Activated T-cell treated with anti-CD3 and anti-CD28 coated beads, Interleukin-2, amount 50 U/mL, for 72 hours (primary cell): ENCODE measurements at places on chromosomes 5 and 9. TPM values are rescaled to one million over a fixed set of nuclear protein-coding genes. Genes with fewer than 3 reads are reported as not detected.

DNA sequence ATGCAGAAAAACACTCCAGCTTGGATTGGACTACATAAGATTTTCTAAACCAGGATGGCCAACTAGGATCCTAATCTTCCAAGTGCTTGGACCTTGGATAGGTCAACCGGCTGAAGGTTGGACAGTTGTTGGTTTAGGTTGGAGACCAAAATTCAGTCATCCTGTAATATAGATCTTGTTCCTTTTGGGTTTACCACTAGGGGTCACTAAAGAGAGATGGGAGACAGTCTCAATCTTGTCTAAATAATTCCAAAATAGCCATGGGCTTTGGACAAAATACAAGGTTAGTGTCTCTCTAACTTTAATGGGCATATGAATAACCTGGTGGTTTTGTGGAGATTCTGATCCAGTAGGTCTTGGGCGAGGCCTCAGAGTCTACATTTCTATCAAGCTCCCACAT is 148.7 kb upstream of the ERCC6L2 start:
- peaks cover 25% of the 10 kb centered on the region for H3K27me3 ChIP-seq
- H3K36me3 ChIP-seq = peaks cover 5% of the 10 kb centered on the region
- H3K4me1 ChIP-seq = peaks cover 28% of the 10 kb centered on the region
- H3K27ac ChIP-seq = no peak overlapping the region

DNA sequence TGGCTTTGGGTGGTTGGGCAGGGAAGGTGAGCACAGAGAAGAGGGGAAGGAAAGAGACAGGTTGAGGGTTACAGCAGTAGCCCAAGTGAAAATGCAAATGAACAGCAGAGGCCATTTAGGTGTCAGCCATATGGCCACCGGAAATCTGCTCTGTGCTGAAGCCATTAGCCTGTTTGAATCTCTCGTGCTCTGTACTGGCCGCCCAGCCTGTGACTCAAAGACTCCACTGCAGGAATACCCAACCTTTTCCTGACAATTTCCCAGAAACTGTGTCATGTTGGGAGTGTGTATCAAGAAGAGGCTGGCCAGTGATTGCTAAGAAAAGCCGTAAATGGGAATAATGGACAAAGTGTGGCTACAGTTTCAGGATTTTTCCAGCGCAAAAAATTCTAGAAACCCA is 35.9 kb upstream of the RAI14 start:
- H3K36me3 ChIP-seq = no peaks in the 10 kb centered on the region
- H3K4me1 ChIP-seq = peaks cover 11% of the 10 kb centered on the region
- H3K27me3 ChIP-seq = peaks cover 15% of the 10 kb centered on the region

- no peaks in the 10 kb centered on the region for H3K36me3 ChIP-seq
- no peaks in the 10 kb centered on the region for H3K27me3 ChIP-seq
- DNase-seq = no peak
Measured at GRCh38 chr5:126562823-126563222, 32.2 kb downstream of the ALDH7A1 start.

DNA sequence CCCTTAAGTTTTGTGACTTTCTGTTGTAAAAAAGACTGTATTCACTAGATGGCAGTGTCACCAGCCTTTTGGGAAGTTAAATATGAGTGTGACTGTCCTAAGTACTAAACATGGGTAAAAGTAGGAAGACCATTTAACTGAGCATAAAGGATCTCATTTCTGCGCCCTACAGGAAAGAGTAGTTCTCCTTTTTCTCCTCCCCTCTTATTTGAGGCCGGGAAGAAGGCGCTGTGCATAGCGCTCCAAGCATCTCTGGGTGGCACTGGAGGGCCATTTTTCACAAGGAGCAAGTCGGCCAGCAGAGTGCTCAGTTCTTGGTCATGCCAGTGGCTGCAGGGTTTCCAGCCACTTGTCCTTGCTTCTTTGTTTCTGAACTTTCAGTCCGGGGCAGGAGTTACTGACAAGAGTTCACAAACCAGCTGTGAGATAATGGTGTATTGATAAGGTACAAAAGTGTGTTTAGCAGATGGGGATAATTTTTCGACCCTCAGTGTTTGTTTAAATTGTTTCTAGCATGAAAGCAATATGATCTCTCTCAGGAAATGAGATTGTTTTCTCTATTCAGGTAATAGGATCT is 227.6 kb upstream of the DMRT1 start:
- no peak overlapping the region for H3K4me3 ChIP-seq
- no peaks in the 10 kb centered on the region for H3K36me3 ChIP-seq
- peaks cover 6% of the 10 kb centered on the region for H3K4me1 ChIP-seq
- no peak overlapping the region for H3K27ac ChIP-seq
- no peaks in the 10 kb centered on the region for H3K27me3 ChIP-seq

DNA sequence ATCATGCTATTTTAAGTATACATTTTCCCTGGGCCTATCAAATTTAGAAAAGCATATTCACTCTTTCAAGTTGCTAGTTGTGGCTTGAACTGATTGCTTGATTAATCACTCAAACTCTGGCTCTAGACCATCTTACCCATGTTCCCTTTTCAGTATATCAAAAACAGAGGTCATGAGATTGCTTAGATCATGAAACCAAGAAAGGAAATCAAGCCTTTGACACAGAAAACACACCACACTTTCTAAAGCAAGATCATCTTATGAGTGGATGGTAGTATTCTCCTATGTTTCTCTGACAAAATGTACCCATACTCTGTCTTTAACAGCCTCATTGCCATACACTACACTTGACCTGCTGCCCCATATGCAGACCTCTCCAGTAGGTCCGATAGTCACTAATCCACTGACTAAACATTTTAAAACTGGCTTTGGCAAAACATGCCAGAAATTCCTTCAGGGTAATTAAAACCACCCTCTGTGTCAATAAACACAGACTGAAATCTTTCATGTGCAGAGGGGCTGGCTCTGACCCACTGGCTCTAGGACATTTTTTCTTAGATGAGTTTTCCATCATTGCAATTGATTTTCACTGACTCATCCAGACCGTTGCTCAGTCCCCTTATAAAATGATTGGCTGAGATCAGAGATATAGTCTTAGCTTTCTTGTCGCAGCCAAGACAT is 18.2 kb downstream of the PPP2R2B start:
- no peaks in the 10 kb centered on the region for H3K27me3 ChIP-seq
- no peak overlapping the region for H3K4me3 ChIP-seq
- DNase-seq = no peak
- H3K36me3 ChIP-seq = no peaks in the 10 kb centered on the region

DNA sequence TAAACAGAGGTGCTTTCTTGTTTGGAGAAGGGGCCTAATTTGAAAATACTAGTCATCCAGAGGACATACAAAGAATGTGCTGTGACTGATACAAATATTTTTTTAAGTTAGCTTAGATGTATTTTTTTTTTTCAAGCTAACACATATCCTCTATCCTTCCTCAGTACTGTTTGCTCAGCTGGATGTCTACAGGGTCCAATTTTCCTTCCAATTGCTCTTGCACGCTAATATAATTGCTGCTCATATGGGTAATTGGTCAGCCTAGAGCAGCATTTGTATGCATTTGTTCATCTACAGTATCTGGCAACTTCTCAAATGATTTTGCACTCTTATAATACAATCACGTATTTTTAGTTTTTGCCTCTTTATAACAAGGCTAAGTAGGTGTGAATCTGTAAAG is 84.7 kb downstream of the ZDHHC21 start:
- H3K4me1 ChIP-seq = no peaks in the 10 kb centered on the region
- no peaks in the 10 kb centered on the region for H3K36me3 ChIP-seq
- no peak for DNase-seq
- H3K27ac ChIP-seq = no peak overlapping the region

DNA sequence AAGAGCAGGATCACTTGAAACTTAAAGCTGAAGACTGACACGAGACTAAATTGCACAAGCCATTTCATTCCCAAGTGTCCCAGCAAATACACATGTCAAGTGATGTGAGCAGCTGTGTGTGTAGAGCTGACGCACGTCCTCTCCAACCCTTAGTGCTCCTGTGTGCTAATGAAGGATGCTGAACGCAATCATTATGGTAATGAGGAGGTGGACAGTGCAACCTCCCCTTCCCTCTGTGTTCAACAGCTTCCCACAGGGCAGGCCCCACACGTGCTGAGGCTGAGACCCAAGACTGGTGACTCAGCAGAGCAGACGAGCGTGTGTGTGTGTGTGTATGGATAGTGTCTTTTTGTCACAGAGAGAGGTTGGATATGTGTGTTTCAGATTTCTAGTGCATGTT is 702.1 kb downstream of the SEMA5A start:
- H3K27ac ChIP-seq = no peak overlapping the region
- DNase-seq = no peak
- peaks cover 2% of the 10 kb centered on the region for H3K36me3 ChIP-seq
- no peaks in the 10 kb centered on the region for H3K4me1 ChIP-seq
- H3K27me3 ChIP-seq = no peaks in the 10 kb centered on the region

GRCh38 chr9:93011114-93011513 is 47.4 kb upstream of the SUSD3 start:
- H3K4me1 ChIP-seq = peaks cover 11% of the 10 kb centered on the region
- DNase-seq = no peak
- peaks cover 38% of the 10 kb centered on the region for H3K36me3 ChIP-seq
- H3K27me3 ChIP-seq = no peaks in the 10 kb centered on the region

GRCh38 chr5:5979377-5979760 is 399.0 kb downstream of the MED10 start:
- H3K27ac ChIP-seq = no peak overlapping the region
- no peak for DNase-seq
- H3K4me3 ChIP-seq = no peak overlapping the region
- no peaks in the 10 kb centered on the region for H3K27me3 ChIP-seq
- no peaks in the 10 kb centered on the region for H3K36me3 ChIP-seq

GRCh38 chr9:127899128-127899943 is at the start of gene ST6GALNAC6:
ST6GALNAC6 (minus strand) TSS chr9:127899603; CDS start chr9:127897981, 1,622 bp downstream.
- peak; percentile 88 for DNase-seq
- H3K4me3 ChIP-seq = peak within 1 kb of the TSS; percentile 92
- H3K36me3 ChIP-seq = peaks cover 20% of the 10 kb centered on the region
- H3K27me3 ChIP-seq = no peaks in the 10 kb centered on the region

- DNase-seq = no peak
- H3K4me1 ChIP-seq = no peaks in the 10 kb centered on the region
- H3K27me3 ChIP-seq = no peaks in the 10 kb centered on the region
- no peaks in the 10 kb centered on the region for H3K36me3 ChIP-seq
- no peak overlapping the region for H3K27ac ChIP-seq
- H3K4me3 ChIP-seq = no peak overlapping the region
Measured at GRCh38 chr5:150521522-150521817, 13.5 kb downstream of the NDST1 start.

DNA sequence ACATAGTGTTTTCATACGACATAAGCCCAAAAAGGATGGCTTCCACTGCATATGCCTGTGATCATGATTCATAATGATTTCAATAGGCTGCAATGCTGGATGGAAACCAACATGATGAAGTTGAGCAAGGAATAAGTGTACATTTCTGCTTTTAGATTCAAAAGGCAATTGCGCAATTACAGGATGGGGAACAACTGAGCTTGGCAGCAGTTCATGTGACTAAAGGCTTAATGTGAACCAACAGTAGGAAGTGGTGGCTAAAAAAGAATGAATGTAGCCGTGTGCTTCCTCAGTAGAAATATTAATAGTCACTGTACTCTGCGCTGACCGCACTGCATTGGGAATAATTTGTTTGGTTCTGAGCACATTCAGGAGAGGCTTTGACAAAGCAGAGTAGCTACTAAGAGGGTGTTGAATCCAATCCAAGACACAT is 51.2 kb downstream of the SLC1A3 start:
- no peaks in the 10 kb centered on the region for H3K36me3 ChIP-seq
- H3K27ac ChIP-seq = no peak overlapping the region
- H3K4me1 ChIP-seq = no peaks in the 10 kb centered on the region
- no peak for DNase-seq
- H3K27me3 ChIP-seq = peaks cover 8% of the 10 kb centered on the region
- H3K4me3 ChIP-seq = no peak overlapping the region

DNA sequence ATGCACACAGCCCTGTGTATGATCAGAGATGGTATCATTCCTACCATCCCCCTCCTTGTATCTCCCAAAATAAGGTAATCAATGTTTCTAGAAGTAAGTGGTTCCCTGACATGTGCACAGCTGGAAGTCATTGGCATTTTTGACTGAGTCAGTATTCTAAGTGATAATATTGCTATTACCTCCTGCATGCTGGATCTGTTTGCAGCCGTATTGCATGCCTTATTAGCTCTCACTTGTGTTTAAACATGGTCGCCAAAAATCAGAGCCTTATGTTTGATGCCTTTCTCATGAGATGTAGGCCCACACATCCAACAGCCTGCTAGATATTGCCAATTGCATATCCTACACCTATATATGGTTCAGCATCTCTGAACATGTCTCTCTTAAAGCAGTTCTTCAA is 254.3 kb downstream of the CDH12 start:
- no peak overlapping the region for H3K4me3 ChIP-seq
- no peaks in the 10 kb centered on the region for H3K27me3 ChIP-seq
- H3K36me3 ChIP-seq = no peaks in the 10 kb centered on the region
- H3K27ac ChIP-seq = no peak overlapping the region
- no peak for DNase-seq

DNA sequence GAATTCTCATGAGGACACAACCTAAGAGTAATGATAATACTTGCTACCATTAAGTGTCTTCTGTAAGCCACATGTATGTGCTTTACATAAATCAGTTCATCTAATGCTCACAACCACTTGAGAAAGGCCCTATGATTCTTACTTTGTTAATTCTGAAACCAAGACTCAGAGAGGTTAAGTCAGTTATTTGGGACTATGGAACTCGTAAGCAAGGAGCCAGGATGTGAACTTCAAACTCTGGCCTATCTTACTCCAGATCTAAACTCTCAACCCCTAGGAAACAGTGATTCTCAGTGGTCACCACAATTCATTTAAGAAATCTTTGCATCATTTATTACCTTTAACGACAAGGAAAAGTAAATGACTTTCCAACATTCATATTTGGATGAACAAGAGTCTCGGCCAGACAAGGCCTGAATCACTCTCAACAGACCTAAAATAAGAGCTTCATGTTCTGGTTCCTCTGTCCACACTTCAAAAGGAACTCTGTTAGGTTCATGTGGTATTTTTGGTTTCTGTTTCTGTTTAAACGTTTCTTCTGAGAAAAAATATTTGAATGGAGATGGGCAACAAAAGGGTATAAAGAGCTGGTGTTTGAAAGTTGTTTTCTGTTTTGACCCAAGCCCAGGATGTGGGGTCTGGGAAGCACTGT is 104.8 kb downstream of the LPAR1 start:
- H3K27ac ChIP-seq = no peak overlapping the region
- no peaks in the 10 kb centered on the region for H3K27me3 ChIP-seq
- no peaks in the 10 kb centered on the region for H3K4me1 ChIP-seq
- H3K4me3 ChIP-seq = no peak overlapping the region
- H3K36me3 ChIP-seq = no peaks in the 10 kb centered on the region
- DNase-seq = no peak

- H3K27me3 ChIP-seq = no peaks in the 10 kb centered on the region
- H3K4me1 ChIP-seq = no peaks in the 10 kb centered on the region
- no peak for DNase-seq
- no peak overlapping the region for H3K4me3 ChIP-seq
Measured at GRCh38 chr9:93677641-93678136, 101.3 kb downstream of the PHF2 start.

Gene DAP
- total RNA-seq = 61.6 TPM

Gene PCDHGB4
- total RNA-seq = not detected

Gene PCA3
- not detected for total RNA-seq

Gene CHSY3
- not detected for total RNA-seq

Gene C9orf50
- 0.31 TPM for total RNA-seq

Gene CTXN3
- not detected for total RNA-seq
